ENCODE measurements at places on chromosomes 11 and 22.

DNA sequence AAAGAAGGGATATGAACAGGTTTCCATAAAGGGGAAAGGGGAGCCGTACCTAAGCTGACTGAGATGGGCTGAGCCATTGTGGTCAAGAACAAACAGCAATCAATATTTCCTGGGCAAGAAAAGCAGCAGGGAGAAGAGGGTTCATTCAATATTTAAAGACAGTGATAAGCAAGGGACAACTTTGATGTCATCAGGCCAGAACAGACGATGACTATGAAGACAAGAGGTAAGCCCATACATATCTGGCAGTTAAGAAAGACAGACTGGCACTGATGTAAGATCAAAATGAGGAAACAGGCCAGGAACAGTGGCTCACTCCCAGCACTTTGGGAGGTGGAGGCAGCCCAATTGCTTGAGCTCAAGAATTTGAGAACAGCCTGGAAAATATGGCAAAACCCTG lies 2.4 kb downstream of the OR5A2 start:
- DNase-seq, result no peak

DNA sequence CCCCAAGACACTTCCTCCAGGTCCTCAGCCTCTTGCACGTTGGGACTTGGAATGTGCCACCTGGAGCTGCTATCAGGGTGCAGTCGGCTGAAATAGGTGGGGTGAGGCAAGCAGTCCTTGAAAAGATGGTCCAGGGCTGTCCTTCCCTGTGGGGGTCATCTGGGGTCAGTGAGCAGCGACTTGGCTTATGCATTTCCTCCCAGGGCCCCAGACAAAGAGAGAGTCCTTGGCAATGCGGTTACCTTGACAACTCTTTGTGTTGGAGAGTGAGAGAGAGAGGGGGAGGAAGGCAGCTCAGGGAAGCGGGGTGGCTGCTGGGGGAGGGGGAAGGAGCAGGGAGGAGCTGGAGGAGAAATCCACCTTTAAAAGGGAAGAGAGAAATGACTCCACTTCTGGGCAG lies 93.8 kb downstream of the MIAT start:
- peak; percentile 71 for DNase-seq

DNA sequence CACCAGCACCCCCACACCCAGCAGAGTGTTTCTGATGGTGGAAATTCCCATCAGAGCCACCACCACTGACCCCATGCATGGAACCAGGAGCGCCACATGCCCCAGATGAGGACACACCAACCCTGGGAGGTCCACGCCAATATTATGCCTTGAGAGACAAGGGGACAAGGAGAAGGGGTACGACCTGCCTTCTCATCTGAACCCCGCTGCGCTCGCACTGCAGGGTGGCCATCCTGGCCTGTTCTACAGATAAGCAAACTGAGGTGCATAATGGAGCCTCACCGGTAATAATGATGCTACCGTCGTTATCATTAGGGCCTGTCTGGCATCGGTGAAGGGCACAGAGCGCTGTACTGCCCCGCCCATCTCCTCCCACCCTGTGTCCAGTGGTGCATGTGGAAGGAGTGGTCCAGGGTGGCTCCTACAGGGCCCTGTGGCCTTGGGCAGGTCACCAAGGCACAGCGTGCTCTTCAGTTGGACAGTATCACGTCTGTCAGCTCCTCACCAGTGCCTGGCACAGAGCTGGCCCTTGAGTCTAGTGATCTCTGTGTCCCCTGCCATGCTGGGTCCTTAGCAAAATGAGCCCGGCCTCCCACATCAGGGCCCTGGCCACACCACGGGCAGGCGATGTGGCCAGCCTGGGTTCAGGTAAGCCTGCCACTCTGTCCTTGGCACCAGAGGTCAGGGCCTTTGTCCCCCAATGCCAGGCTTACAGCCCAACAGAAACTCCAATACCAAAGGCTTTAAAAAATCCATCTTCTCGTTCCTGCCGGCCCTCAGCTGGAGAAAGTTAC lies 92.2 kb downstream of the PHF21B start:
- no peak for DNase-seq

GRCh38 chr11:35247863-35248262 lies 108.9 kb downstream of the CD44 start:
- no peak for DNase-seq

GRCh38 chr11:764322-765024 lies 12.8 kb downstream of the GATD1 start:
- no peak for DNase-seq

DNA sequence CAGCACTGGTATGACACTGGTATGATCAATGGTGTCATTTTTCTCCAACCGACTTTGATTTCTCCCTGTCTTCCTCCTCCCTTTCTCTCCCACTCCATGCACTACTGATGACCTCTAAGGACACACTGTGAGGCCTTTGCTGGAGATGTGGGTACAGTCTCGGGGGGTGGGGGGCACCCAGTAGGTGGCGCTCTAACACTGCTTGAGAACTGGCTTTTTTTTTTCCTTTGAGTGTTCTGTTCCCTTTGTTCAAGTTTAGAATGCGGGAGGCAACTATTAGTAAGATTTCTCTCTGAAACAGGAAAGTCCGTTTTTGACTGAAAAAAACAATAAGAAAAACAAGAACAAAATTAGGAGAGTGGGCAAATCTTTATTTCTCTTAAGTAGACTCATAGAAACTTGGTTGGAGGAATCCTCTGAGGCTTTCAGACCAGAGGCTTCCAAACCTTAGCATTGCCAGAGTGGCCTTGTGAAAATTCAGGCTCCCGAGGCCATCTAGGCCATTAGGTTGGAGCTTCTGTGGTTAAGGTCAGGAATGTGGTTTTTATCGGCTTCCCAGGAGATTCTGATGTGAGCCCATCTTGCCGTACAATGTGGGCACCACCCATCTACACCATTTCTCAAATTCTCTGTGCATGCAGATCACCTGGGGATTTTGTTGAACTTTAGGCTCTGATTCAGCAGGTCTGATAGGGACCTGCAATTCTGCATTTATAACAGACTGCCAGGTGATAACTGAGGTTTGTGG lies 43.2 kb downstream of the PANX1 start:
- peak; percentile 58 for DNase-seq

DNA sequence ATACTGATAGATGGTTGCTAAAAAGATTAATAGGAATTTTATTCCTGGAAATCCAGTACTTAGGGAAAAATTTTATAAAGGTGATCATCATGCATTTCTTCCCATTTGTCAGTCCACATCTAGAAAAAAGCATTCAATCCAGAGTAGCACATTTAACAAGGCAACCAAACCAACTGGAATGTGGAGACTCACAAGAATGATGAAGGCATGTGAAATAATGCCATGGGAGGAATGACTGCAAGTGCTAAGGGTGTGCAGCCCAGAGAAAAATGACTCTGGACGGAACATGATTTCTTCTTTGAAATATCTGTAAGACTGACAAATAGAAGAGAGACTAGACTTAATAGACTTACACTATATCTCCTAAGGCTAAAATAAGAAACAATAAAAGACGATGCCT lies 33.8 kb downstream of the BLID start:
- DNase-seq, result peak; percentile 72

- no peak for DNase-seq
Measured at GRCh38 chr11:132429685-132430084, 1059.3 kb downstream of the NTM start.

GRCh38 chr22:19019029-19019678 lies 83.1 kb upstream of the PRODH start:
- no peak for DNase-seq

DNA sequence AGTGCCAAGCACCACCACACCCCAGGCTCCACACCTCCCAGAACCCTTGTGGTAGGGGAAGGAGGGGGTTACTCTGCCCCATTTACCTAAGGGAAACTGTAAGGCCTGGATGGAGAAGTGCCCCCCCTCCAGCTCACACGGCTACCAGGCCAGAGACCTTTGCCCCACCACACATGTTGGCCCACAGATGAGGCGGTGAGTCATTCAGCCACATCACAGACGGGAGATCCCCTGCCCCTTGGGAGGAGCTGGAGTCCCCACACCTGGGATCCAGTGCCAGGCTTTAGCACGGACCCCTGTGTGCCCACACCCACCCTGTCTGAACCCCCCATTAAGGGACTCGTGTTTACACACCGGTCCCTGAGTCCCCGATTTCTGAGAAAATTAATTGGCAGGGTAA lies 24.9 kb downstream of the CDKN1C start:
- no peak for DNase-seq

- no peak for DNase-seq
Measured at GRCh38 chr11:130344841-130345240, 30.1 kb upstream of the ZBTB44 start.

DNA sequence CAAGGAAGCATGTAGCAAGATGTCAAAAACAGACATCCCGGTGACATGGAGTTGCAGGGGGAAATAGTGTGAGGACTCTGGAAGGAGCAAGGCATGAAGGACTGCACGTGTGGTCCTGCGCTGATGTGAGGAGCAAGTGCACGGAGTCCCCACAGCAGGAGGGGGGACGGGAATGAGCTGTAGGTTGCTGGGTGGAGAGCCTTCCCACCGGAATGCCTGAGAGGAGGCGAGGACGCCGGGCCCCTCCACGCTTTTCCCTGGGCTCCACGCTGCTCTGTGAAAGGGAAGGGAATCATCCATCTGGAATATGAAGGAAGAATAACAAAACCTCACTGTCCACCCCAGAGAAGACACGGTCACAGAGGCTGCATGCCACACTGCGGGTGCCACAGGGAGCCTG lies 23.6 kb upstream of the EFCAB6 start:
- DNase-seq, result no peak

DNA sequence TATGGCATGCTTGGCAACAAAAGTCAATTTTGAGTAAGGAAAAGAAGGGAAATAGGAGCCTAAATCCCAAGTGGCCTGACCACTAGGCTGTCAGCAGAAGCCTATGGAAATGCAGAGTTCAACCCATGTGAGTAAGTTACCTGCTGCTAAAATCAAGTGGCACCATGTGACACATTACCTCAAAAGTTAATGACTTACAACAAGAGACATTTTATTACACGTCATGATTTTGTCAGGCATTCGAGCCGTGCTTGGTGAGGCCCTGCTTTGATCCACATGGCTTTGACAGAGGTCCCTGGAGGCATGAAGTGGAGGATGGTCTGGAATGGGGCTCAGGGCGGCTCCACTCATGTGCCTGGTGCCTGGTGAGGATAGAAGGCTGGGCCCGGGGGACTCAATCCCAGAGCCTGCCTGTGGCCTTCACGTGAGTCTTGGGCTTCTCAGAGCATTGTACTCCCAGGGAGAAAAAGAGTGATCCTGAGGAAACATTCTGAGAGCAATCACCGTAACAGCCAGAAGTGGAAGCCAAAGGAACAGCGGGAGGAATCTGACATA lies 339.1 kb upstream of the B3GAT1 start:
- no peak for DNase-seq

DNA sequence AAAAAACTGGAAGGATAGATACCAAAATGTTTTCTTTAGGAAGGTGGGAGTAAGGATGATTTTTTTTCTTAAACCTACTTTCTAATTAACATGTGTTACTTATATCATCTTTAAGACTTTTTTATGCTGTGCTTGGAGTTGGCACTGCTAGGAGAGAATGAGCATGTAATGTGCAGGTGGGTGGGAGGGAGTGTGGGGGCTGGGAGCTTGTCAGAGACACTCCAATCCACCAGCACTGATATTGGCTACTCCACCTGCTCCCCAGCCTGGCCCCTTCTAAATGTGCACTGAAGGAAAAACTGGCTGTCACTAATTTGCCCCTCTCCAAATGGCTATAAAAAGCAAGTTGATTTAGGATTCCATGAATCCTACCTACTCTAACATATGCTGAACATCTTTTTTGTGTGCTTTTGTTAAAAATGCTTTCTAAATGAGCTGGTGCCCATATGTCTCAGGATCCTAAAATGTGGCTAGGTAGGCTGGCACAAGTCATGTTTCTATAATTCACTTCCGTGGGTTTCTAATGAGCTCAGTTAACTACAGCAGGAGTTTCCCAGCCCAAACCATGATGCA lies 44.3 kb upstream of the BMAL1 start:
- no peak for DNase-seq

DNA sequence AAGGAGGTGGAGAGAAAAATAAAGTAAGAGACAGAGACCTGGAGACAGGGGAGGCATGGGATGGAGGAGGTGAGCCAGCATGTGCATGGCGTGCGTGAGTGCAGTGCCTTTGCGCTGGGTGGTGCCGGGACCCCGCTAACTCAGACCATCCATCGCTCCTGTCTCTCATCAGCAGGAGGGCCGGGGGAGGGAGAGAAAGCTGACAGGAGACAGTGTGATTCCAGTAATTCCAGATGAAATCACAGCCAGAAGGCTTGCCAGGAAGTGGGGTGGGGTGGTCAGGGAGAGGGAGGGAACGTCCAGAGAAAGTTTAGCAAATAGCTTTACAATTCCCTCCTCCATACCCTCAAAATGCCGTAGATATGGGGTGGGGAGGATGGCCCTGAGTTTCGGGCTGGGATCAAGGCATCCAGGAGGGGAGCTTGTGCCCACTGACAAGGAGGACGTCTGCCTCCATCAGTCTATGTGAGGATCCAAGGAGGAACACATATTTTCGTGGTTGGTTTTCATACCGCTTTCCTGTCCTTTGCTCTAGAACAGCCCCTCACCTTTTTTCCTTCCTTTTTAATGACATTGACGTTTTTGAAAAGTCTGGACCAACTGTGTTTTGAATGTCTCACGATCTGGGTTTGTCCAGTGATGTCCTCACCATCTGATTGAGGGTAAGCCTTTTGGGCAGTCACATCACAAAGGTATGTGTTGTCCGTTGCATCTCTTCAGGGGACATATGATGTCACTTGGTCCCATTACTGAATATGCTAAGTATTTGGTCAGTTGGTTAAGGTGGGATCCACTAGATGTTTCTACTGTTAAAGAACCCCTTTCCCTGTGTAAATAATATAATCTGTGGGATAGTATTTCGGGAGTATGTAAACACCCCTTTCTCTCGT lies 567.3 kb downstream of the MIAT start:
- peak; percentile 99 for DNase-seq

GRCh38 chr11:28999620-29000019 lies 891.4 kb downstream of the METTL15 start:
- no peak for DNase-seq

GRCh38 chr22:27667121-27667843 lies 134.3 kb downstream of the MN1 start:
- DNase-seq, result no peak

DNA sequence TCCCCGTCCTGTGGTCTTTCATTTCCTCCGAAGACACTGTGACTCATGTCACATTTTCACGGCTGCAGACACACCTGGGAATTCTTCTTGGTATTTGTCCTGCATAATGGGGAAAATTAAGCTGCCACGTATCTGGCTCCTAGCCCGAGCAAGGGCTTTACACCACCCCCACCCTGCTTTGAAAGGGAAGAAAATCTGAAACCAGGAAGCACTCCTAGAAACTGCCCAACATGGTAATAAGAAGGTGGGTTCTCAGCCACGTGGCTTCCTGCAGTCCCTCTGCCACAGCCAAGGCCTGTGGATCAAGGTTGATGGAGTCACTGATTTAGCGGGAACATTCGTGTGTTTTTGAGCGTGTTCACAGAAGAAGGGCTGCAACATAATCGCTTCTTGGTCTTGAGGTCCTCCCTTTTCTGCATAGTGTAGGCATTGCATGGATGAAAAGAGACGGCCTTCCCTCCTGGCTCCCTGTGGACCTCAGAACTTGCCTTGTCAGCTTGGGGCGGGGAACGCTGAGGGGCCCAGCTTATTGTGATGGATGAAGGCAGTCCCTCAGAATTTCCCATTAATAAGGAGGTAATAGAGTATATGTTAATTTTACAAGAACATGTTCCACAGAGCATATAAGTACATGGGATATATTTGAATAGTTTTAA lies 292.0 kb downstream of the NTM start:
- peak; percentile 61 for DNase-seq

Measured in fibroblast of skin of right biceps (primary cell).